ENCODE measurements at places on chromosomes 3 and 15.
A peak's percentile ranks its signal among the peaks of the same experiment; 100 is the strongest.

GRCh38 chr3:108959017-108959416, 5.3 kb upstream of the GUCA1C start:
- DNase-seq, result no peak

- no peak for DNase-seq
These were observed 36.8 kb downstream of the KLHL6 start for GRCh38 chr3:183518491-183519251.

- peak; percentile 86 for DNase-seq
These were observed 30.5 kb downstream of the RTP1 start for GRCh38 chr3:187227658-187228258.

DNA sequence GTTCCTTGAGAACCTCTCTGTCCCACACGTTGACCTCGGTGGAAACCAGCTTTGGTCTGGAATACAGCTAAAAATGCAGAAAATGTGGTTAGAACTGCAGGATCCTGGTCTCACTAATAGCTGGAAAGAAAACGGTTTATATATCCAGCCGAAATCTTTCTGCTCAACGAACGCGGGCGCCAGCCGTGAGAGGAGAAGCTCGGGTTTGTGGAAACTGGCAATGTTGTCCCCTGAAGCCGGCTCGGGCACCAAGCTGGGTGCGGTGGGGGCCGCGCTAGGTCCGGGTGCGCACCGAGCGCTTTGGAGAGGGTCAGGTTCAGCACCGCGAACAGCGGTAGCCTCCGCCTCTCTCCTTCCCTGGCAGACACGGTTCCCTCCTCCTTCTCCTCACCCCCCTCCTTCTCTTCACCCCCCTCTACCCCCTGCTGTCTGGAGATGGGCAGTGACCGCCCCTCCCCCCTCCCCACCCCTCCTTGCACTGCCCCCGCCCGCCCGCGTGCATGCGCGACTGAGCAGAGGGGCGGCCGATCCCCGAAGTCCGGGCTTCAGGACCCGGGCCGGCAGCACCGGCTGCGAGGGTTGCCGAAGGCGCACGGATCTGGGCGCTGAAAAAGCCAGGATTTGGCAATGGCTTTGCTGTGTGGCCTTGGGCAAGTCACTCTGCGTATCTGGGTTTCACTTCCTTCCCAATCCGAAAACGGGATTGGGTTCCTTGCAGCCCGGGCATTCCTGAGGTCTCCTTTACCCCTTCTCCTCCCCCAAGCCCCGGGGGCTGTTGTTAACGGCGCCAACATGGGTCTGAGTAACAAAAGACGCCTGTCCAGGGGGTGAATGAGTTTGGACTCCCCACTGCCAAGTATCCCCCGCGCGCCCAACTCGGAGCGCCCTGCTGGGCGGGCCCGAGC, at the start of gene SKOR1:
TSS of gene SKOR1 (plus strand) at position 534 of the 905 bp plus-strand sequence. CDS start at position 628, 94 bp downstream.
- DNase-seq, result no peak

- DNase-seq, result no peak
These were observed 18.4 kb downstream of the KLF13 start for GRCh38 chr15:31344823-31345605.

DNA sequence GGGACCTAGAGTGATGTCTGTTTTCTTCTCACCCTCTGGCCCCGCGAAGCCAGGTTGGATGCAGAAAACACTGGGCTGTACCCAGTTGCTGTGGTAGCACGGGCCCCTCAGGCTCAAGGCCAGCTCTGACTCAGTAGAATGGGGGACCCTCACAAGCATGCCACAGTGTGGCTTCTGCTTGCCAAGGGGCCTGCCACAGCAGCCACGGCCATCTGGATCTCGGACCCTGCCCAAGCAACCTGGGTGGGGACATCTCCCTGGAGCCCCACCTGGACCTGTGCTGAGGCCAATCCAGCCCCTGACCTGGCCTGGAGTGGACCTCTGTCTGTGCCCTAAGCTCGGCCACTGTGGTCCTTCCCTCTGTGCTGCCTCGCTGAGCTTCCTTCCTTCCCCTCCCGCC, 59.0 kb downstream of the MGLL start:
- DNase-seq, result no peak

- DNase-seq, result no peak
These were observed 18.1 kb upstream of the ATP13A5 start for GRCh38 chr3:193396451-193397244.

DNA sequence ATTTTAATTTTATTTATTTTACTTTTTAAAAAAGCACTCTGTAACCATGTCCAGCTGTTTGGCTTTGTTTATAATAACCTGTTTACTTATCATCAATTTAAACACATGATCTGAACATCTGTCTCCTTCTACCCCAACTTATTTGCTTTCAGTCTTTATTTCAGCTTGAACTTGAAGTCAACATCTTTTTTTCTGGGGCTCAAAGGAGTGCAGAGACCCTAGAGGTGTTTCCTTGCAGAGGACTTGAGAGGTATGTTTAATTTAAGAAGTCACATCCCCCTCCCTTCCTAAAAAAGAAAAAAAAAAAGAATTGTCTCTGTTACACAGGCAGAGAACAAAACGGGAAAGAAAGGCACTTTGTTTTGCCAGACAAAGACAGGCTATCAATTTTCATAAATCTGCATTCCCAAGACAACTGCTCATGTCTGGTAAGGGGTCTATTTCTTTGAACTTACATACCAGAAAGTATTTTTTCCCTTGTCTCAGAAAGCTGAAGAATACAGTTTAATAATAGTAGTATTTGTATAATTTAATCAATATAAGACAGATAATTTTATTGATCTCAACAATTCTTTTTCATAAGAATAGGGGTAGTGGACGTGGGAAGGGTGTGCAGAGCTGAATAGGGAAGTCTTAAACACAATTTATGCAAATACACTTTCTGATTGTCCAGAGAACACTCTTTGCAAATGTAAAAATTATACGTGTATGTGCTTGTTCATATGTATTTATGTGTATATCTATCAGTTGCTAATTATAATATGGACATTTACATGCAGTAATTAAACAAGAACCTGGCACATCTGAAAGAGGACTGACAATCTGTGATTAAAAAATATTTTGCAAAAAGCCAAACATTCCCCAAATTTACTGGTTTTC, 109.7 kb upstream of the PDZRN3 start:
- no peak for DNase-seq

GRCh38 chr15:90470453-90470852, 59.3 kb upstream of the CRTC3 start:
- DNase-seq, result no peak

GRCh38 chr3:52150860-52151259, 3.4 kb downstream of the POC1A start:
- DNase-seq, result no peak

DNA sequence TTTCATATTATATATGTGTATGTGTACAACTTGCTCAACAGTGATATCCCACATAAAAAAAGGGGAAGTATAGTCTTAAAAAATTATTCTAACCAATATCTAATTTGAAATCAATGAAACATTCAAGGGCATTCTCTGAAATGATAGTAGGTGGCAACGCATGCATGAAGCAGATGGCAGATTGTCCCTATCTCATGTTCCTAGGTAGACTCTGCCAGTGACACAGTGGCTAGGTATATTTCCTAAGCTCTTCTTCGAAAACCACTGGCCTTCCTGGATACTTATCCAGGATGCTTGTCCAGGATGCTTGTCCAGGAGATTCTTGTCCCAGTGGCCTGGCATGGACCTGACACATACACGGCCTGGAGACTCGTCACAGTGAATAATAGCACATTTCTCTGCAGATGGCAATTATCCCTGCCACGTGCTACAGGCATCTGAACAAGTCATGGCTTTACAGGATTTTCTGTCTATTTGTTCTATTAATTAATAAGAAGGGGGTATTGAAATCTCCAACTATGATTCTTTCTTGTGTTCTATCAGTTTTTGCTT, 54.9 kb downstream of the OCA2 start:
- no peak for DNase-seq

DNA sequence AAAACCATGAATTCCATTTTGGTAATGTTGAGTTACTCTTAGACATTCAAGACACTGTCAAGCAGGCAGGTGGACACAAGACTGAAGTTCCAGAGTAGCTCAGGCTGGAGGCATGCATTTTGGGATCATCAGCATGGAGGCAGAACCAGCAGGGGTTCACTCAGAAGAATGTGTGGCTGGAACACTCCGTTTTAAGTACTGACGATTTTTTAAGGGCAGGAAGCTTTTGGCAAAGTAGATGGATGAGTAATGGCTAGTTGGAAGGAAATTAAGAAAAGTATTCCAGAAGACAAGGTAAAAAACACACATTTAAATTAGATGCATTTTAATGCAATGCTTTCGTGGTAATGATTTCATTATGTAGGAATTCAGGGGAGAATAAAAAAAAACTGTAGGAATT, 420.4 kb downstream of the ROBO2 start:
- peak; percentile 26 for DNase-seq
